Nucleus accumbens (tissue), 56 donors: ENCODE measurements at places on chromosomes 5 and 9.

GRCh38 chr9:131854896-131855613 is 115.2 kb upstream of the RAPGEF1 start:
- DNase-seq = no peak

DNA sequence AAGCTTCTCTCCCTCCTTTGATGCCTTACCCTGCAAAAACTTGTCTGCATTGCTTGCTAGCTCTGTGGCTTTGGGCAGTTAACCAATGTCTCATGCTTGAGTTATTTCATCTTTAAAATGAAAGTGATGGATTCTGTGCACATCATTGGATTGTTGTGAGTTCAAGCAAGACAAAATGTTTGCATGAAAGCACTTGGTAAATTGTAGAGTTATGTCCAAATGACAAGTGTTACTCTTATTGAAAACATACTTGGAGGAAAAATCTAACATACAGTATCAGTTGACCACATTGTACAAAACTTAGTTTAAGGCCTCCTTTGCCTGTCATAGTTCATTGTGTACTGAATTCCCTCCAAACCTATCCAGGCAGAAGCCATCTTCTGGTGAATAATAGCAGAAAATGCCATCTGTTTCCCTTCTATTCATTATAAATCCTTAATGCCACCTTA is 30.0 kb downstream of the TGFBR1 start:
- no peak for DNase-seq

GRCh38 chr5:53472720-53473510 is 7.5 kb upstream of the FST start:
- DNase-seq = no peak

- no peak for DNase-seq
These were observed 10.8 kb upstream of the SLC12A7 start for GRCh38 chr5:1122511-1123294.

DNA sequence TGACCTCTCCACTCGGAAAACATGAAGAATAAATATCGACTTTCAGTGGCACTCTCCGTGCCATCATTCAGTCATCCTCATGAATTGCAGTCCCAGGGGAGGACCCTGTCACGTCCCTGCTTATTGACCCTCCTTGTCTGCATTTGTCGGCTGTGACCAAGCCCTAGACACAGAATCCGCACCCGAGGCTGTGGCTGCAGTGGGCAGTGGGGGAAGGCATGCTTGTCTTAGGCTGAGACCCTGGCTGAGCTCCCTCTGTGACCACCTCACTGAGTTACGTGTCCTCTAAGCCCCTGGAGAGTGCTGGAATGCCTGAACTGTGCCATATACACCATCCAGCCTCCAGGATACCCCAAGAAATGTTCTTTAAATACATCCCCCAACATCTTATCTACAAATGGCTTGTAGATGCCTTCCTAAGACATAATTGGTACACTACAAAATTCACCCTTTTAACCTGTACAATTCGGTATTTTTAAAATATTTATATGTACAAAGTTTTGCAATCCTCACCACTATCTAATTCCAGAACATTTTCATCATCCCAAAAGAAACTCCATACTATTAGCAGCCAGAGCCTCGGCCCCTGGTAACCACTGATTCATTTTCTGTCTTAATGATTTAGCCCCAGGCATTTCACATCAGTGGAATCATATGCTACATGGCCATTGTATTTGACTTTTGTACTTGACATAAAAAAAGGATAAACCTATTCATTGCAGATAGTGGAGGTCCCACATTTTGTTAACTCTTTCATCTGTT is 80.8 kb upstream of the ICE1 start:
- no peak for DNase-seq

- DNase-seq = no peak
These were observed 211.8 kb downstream of the ARRDC3 start for GRCh38 chr5:91171322-91171721.

GRCh38 chr9:127776195-127776923 is 2.1 kb downstream of the SH2D3C start:
- DNase-seq = no peak

DNA sequence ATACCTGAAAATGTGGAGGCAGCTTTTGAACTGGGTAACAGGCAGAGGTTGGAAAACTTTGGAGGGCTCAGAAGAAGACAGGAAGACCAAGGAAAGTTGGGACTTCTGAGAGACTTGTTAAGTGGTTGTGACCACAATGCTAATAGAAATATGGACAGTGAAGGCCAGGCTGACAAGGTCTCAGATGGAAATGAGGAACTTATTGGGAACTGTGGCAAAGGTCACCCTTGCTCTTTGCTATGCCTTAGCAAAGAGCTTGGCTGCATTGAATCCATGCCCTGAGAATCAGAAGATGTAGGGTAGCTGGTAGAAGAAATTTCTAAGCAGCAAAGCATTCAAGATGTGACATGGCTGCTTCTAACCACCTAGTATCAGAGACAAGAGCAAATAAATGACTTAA is 244.4 kb upstream of the ADRA1B start:
- DNase-seq = no peak

- DNase-seq = no peak
These were observed 21.2 kb downstream of the OTULIN start for GRCh38 chr5:14685757-14686156.

- DNase-seq = no peak
These were observed 159.5 kb upstream of the IL12B start for GRCh38 chr5:159489779-159490178.

DNA sequence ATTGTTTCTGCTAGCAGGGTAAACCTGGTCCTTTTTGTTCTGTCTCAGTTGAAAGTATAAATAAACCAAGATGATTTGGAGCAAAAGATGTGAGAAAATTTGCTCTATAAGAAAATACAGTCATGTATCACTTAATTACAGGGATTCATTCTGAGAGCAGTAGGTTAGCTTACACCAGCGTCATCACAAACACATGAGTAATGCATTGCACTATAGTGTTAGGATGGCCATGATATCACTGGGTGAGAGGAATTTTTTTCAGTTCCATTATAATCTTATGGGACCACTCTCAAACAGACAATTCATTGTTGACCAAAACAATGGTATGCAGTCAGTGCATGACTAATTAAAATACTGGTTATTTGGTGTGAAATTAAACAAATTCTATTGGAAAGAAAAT is 430.9 kb downstream of the CHSY3 start:
- DNase-seq = no peak

- DNase-seq = no peak
These were observed 131.8 kb downstream of the ADAMTSL1 start for GRCh38 chr9:18605766-18606180.

DNA sequence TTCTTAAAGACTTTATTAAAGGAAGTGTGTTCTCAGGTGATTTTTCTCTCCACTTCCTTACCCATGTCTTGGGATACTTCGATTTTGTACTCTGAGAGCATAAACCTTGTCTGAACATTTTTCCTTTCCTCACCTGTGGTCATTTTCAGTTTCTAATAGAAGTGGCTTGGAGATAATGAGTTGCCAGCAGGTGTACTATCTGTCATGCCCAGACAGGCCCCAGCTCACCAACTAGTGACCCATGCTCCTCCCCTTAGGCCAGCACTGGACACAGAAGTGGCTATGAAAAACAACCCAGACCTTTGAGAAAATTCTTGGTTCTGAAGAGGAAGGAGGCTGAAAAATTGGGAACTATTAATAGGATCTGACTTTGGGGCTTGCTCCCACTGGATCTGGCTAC is 49.2 kb upstream of the SMIM32 start:
- no peak for DNase-seq

DNA sequence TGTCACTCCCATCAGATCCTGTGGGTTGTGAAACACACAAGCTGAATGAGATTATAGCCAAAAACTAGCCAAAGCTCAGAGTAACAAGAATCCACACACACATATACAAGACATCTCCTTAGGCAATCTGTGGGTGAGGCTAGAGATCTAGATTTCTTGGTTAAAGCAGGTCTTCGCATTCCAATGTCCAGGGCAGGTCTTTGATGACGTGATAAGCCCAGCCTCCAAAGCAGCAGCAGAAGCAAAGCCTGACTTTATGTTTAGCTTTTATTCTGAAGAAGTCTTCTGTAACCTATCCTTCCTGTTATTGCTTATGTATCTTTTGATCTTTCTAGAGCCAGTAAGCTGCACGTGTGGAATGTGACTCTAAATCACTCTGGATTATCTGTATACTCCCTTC is 199.1 kb upstream of the SLC30A5 start:
- no peak for DNase-seq

- peak; percentile 38 for DNase-seq
These were observed 12.9 kb upstream of the FRRS1L start for GRCh38 chr9:109179801-109180523.

- no peak for DNase-seq
These were observed 84.9 kb upstream of the PTGER4 start for GRCh38 chr5:40594811-40595210.

DNA sequence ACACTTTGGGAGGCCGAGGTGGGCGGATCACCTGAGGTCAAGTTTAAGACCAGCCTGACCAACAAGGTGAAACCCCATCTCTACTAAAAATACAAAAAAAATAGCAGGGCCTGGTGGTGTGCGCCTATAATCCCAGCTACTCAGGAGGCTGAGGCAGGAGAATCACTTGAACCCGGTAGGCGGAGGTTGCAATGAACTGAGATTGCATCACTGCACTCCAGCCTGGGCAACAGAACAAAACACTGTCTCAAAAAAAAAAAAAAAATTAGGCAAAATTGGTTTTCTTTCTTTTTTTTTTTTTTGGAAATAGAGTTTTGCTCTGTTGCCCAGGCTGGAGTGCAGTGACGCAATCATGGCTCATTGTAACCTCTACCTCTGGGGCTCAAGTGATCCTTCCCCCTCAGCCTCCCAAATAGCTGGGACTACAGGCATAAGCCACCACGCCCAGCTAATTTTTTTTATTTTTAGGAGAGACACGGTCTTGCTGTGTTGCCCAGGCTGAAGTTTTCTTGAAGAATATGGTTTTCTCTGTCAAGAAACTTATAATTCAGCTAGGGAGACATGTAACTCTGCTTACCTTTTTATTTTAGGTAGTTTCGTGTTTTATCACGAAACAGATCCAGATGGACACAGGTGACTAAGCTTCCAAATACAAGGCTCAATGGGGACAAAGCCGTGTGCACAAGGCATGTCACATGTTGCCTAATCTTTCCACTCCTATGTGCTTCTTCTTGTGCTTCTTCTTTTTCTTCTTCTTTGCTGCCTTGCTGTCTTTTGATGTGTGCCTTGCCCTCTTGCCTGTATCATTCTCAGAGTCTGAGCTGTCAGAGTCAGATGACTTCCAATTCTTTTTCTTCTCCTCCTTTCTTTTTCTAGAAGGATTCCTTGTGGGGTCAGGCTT is 14.3 kb downstream of the TTC1 start:
- DNase-seq = no peak

DNA sequence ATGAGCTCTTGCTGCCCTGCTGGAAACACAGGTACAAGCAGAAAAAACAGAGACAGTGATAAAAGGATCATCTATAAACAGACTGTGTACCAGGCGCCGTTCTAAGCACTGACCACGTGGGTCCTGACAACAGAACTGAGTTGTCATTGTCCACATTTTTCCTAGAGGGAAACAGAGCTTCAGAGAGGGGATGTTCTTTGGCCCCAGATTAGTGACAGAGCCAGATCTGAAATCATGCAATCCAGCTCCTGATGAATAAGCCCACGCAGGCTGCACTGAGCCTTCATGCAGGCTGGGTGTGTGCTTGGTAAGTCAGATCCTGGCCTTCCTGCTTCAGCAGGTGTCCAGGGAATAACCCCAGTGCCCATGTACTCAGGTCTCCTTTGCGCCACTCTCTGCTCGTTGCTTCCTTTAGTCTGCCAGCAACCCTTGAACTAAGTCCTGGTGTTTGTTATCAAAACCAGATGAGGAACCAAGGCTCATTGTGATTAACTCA is 22.8 kb upstream of the TCF7 start:
- DNase-seq = no peak

DNA sequence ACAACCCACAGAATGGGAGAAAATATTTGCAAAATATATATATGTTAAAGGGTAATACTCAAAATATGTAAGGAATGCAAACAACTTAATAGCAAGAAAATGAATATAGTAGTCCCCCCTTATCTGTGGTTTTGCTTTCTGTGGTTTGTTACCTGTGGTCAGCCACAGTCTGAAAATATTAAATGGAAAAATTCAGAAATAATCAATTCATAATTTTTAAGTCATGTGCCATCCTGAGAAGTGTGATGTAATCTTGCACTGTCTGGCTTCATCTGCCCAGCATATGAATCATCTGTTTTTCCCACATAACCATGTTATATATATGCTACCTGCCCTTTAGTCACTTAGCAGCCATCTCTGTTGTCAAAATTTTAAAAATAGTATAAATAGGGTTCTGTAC is 11.7 kb downstream of the CER1 start:
- no peak for DNase-seq

GRCh38 chr5:58080573-58080972 is 379.3 kb downstream of the PLK2 start:
- no peak for DNase-seq

DNA sequence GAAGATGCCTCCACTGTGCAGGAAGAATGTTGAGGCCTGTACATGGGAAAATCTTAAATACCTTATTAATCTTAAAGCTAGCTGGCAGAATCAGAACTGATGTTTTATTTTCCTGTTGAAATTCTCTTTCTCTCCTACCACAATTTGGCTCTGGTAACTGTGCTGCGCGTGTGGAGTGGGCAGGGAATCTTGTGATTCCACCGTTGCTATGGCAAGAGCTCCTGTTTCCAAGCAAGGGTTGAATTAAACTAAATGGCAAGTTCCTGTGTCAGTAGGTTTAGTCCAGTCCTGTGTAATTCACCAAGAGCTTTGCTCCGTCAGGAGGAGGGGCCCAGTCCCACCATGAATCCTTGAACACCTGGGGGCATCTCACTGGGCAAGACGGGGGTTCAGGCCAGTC is 36.4 kb downstream of the NXNL2 start:
- no peak for DNase-seq
